ENCODE measurements at places on chromosomes 12 and 14. TPM values are rescaled to one million over a fixed set of nuclear protein-coding genes. Genes with fewer than 3 reads are reported as not detected.

The KRT85 gene
- 0.74 TPM for total RNA-seq

The ASB2 gene
- 4.3 TPM for total RNA-seq

The LARP4 gene
- 34.1 TPM for total RNA-seq

The SAMD15 gene
- total RNA-seq = 9.2 TPM

The ST8SIA1 gene
- total RNA-seq = 13.6 TPM

The TESPA1 gene
- 0.87 TPM for total RNA-seq

The KRT3 gene
- not detected for total RNA-seq

The MFAP5 gene
- 5.9 TPM for total RNA-seq

The RAD51AP1 gene
- total RNA-seq = 19.4 TPM

The RNASE7 gene
- total RNA-seq = 0.43 TPM

The SERPINA10 gene
- total RNA-seq = not detected

The MYF6 gene
- not detected for total RNA-seq

The MMP19 gene
- 1.3 TPM for total RNA-seq

The KRT1 gene
- not detected for total RNA-seq

The STYK1 gene
- total RNA-seq = 0.50 TPM

The INSM2 gene
- total RNA-seq = 2.3 TPM

The CLEC12A gene
- 0.31 TPM for total RNA-seq

The CLEC4C gene
- 2.1 TPM for total RNA-seq

The ANO2 gene
- total RNA-seq = 9.8 TPM

The POTEG gene
- 88.6 TPM for total RNA-seq

The MIPOL1 gene
- 31.6 TPM for total RNA-seq

The TRIM9 gene
- total RNA-seq = 8.5 TPM

The MDGA2 gene
- total RNA-seq = 8.4 TPM

The RNU7-1 gene
- total RNA-seq = not detected

The CLEC1B gene
- 0.63 TPM for total RNA-seq

The CAMKK2 gene
- total RNA-seq = 22.1 TPM

The MANSC4 gene
- total RNA-seq = 3.4 TPM

The CIDEB gene
- total RNA-seq = 3.8 TPM

The ZNF605 gene
- total RNA-seq = 14.6 TPM

The INHBC gene
- 1.8 TPM for total RNA-seq

The GPRC5D gene
- total RNA-seq = 0.68 TPM

The ASPG gene
- total RNA-seq = 3.7 TPM

The GPR84 gene
- not detected for total RNA-seq

Measured in testis (tissue), 5 donors.